ENCODE measurements at places on chromosomes 11 and 22.

DNA sequence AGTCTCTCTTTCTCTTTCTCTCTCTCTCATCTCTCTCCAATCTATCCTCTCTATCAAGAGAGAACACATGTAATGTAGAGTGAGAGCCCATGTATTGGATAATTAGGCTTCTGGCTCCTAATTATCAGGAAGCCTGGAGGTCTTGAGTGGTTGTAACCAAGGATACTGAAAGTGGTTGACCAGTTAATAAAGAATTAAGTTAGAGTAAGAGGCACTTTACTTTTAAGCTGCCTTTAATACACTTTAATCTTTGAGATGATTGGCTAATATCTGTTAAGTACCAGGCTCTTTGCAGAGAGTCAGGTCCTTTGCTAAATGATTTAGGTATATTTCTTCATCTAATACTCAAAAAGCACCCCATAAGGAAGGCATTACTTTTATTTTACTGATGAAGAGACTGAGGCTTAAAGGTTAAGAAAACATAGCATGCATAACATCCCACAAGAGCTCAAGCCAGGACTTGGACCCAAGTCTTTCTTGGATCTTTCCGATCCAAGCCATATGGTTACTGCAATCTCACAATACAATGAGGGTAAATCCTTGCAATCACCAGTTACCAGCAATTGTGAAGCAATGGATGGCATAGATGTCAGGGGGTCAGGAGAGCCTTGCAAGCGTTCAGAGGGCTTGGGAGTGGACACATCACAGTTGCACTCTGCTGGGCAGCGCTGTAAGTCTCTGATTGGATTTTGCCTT, 22.1 kb downstream of the CD44 start:
- DNase-seq = no peak

- peak; percentile 18 for DNase-seq
These were observed 1.0 kb downstream of the CHRM4 start for GRCh38 chr11:46390331-46391171.

- no peak for DNase-seq
These were observed 670.2 kb downstream of the OPCML start for GRCh38 chr11:132862137-132862536.

- no peak for DNase-seq
These were observed at the start of gene HTR3B for GRCh38 chr11:113904379-113905101. TSS of gene HTR3B (plus strand) at chr11:113904796. CDS start at chr11:113904934, 138 bp downstream.

DNA sequence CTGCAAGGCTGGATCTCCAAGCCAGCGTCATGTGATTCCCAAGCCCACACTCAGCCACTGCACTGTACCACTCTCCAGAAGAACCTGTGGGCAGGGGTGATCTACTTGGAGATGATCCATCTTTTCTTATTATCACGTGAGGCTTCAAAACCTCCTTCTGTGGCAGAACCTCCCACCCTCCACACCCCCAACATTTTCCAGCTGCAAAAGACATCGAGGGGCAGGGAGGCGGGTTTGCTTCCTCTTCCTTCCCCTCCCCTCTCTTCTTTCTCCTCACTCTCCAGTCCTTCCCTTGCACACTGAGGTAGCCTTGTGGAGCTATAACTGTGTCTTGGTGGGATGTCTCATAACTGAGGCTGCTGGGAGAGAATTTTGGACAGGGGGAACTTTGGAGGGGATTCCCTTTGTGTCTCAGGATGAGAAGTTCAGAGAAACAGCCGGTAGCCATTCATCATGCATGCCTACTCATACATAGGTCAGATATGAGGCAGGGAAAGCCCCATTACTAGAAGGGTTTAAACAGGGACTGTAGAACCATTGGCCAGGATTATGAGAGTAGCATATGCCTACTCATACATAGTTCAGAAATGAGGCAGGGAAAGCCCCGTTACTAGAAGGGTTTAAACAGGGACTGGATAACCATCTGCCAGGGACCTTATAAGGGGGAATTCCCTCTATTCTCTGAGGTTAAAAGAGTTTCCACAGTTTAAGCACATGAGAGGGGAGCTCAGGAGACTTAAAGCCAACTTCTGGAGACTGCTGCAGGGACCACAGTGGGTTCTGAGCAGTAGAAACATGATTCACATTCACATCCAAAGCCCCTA, 420.7 kb upstream of the CADM1 start:
- no peak for DNase-seq

- DNase-seq = no peak
These were observed 21.6 kb upstream of the PEX26 start for GRCh38 chr22:18056161-18056666.

- no peak for DNase-seq
These were observed 5.5 kb upstream of the SIGIRR start for GRCh38 chr11:420054-420910.

DNA sequence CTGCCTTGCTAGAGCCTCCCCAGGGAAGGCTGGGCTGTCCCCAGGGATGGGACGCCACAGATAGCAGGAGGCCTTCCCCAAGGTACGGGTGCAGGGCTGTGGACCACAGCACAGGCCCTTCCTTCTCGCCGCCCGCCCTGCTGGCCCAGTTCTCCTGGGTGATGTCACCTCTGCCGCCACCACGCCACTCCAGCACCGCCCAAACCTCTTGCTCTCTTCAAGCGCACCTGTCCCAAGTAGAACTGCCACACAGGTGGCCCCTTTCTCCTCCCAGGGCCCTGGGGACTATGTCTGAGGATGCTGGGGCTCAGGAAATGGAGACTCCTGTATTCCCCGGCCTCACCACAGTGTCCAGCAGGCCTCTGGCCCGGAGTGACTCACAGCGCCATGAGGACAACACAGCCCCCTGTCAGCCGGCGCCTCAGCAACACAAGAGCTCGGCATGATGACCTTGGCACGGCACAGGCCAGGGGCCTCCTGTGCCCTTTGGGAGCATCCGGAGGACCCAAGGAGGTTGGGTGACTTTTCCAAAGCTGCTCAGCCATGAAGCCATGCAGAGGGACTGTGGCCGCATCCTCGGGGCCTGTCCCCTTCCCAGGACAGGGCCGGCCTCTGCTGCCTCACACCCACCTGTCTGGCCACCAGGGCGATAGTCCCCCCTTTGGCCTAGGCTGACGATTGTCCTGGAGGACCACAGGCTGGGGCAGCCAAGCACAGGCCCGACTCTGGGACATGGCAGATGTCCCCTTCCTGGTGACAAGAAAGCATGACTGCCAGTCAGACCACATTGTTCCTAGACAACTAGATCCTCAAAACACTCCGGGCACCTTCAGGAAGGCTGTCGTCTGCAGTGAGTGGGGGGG, 1023.5 kb downstream of the BRD1 start:
- no peak for DNase-seq

DNA sequence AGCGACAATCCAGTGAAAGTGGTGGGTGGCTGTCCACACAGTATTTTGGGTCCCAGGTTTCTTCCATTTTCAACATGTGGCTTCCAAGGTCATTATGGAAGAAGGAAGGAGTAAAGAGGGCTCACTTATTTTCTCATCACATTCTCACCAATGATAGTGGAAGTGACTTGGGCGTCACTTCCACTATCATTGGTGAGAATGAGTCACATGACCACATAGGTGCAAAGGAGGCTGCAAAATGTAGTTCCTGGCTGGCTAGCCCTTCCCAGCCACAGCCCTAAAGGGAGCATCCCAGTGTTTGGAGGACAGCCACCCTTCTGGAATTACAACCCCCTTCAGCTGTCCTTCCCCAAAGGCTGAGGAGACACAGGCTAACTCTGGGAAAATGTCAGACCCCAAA, 95.6 kb downstream of the TSPAN18 start:
- no peak for DNase-seq

DNA sequence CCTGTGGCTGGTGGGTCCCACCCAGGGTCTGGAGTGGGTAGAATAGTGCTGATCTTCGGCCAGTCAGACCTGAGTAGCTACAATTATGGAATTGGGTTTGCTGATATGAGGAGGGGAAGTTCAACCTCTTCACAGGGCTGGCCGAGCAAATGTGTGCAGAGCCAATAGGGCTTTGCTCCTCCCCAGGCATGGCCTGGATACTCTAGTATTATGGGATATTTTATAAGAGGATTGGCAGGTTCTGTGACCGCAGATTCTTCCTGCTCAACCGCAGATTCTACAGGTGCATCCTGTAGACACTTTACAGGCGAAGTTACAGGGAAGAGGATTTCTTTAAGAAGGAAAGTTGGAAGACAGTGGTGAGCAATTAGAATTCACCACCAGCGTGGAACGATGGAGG, 44.3 kb downstream of the TBC1D22A start:
- no peak for DNase-seq

DNA sequence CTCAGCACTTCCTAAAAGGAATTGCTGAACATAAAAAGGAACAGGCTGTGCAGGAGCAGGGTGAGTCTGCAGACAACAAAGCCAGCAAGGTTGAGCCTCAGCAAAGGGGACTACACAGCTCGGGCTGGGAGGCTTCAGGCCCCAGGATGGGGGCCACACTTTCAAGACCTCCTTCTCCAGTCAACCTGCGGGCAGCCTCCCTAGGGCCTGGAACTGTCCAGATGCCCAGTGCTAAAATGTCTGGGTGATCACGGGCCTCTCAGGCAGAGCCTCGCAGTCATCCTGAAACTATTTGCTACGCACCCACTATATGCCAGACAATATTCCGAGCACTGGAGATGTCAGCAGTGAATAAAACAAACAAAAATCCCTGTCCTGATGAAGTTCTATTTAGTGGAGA, 3.9 kb upstream of the NEFH start:
- no peak for DNase-seq

GRCh38 chr22:25126510-25126909, 73.1 kb upstream of the CRYBB3 start:
- no peak for DNase-seq

DNA sequence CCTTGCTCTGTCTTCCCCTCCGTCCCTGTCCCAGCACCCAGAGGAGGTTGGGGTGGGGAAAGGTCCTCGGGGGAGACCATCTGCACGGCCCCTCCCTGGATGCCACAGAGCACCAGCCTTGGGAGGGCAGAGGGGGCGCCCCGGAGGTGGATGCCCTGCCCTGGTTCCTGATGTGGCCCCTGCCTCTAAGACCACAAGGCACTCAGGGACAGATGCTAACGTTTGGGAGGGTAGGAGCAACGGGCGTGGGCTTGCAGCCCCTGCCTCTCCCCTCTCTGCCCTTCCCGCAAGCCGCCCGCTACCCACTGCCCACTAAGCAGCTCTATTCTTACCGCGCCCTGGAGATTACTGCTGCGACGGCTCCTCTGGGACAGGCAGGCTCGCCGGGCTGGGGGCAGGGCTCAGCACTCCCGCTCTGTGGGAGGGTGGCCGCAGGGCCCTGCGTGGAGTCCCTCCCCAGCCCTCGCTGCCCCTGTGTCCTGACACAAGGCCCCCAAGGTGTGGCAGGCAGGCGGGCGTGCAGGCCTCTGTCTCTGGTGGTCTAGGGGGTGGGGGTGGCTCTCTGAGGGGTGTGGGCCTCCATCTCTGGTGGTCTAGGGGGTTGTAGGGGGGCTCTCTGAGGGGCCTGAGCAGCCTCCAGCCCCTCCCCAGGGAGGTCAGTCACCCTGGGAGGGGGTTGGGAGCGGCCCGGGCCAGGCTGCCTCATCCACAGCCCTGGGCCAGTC, 14.9 kb downstream of the BRSK2 start:
- no peak for DNase-seq

- DNase-seq = no peak
These were observed 26.8 kb upstream of the TSKU start for GRCh38 chr11:76756341-76756741.

- DNase-seq = no peak
These were observed 27.5 kb downstream of the LARGE2 start for GRCh38 chr11:45949992-45950407.

GRCh38 chr22:45688600-45689080, 17.0 kb downstream of the ATXN10 start:
- no peak for DNase-seq

GRCh38 chr22:35838855-35839576, 121.3 kb downstream of the APOL5 start:
- DNase-seq = no peak

GRCh38 chr11:111352935-111353710, 26.0 kb downstream of the POU2AF1 start:
- DNase-seq = no peak

DNA sequence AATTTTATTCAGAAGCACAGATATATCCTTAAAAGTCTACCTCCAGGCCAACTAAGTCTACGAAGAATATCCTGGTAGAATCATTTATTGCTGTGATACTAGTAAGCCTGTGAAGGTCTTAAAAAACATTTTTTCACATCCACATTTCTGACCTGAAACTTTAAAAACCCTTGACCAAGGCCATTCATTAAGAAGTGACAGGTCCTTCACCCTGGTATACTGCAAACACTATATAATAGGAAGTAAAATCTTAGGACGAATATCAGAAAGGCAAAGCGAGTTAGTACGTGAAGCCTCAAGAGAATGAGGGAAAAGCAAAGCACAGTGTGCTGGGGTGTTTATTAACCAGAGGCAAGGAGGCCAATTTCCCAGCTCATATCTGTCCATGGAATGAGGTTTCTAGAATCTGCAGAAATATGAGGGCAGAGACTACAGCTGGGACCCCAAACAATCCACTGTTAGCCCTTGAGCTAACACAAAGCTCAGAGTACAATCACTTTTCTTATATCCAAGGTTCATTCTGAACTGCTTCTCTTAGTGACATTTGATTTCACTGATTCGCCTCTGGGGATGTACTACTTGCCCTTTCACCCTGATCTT, 71.0 kb downstream of the AMBRA1 start:
- no peak for DNase-seq

- no peak for DNase-seq
These were observed 1680.6 kb upstream of the RAG2 start for GRCh38 chr11:38278457-38279141.

DNA sequence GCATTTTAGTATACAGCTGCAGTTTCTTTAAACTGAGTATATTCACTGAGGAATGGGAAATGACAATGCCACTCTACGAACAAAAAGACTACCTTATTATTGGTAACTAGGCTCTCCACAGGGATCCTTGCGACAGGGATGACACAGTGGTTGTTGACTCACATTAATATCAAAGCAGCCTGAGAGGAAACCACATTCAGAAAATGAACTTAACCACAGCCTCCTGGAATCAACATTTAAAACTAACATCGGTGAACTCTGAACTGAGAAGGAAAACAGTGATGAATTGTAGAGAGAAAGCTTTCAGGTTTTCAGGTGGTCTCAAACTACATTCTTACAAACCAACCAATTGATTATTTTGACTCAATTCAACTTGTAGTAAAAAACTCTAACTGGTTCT, 90.3 kb upstream of the MTMR2 start:
- peak; percentile 41 for DNase-seq

DNA sequence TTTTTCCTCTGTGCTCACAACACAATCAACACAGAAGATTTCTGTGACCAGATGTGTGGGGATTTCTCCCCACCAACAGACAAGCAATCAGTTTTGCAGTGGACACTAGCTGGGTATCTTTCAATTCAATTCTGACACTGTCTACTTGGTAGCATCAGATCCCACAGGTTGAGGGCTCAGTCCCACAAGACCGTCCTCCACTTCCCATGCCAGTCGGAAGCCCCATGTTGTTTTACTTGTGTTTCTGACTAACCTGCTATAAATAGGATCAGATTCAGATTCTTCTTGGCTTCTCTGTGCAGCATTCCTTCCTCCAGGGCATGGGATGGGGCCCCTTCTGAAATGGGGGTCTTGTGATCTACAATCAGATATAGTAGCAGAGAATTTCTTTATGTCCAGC, 19.6 kb downstream of the ACER3 start:
- no peak for DNase-seq
